RPMI7951 (cell line): ENCODE measurements at places on chromosomes 2 and 18. TPM values are rescaled to one million over a fixed set of nuclear protein-coding genes. Genes with fewer than 3 reads are reported as not detected.

Gene VWA3B
- total RNA-seq: 0.29 TPM in 1 of 2 replicates, not detected in the other

DNA sequence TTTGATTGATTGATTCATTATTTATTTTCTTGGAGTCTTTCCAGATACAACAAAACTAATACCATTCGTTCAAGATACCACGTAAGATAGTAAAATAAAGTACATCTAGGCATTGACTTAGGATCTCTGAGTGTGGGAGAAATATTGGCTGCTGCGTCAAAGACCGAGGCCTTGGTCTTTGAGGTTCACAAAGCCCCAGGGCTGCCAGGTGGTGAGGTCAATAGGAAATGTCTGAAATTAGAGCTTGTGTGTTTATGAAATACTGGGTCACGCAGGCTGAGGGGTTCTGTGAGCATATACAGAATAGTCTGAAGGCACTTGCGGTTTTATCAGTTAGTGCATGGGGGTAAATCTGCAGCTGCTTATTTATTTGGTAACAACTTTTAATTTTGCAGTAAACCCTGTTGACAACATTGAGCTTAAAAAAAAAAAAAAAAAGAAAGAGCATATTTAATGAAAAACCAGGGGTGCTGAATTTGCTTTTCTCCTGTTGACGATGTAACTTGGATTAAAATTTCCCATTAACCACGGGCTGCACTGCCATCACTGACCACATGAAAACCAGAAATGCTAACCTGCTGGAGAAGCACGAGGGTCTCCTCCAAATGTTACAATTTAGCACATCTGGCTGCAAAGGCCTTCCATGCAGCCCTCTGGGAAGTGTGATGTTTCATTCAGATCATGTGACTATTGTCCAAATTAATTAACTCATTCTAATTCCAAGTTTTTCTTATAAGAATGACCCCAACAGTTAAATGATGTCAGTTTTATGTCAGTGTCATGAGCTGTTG is 27.1 kb upstream of the SERPINB12 start:
- no peak for DNase-seq

Gene SLC14A1
- total RNA-seq: 28.6 and 43.4 TPM in 2 replicates

DNA sequence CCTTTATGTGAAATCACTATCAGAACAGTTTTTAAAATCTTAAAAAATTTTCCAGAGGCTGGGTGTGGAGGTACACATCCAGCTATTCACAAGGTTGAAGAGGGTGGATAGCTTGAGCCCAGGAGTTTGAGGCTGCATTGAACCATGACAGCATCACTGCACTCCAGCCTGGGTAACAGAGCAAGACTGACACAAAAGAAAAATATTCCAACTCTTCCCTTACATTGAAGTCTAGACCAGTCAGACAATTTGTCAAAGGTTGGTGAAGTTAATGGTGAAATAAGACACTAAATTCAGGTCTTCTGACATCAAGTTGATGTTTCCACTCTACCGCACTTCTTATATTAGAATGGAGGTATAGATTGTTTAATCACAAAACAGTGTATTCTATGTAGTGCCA is 52.8 kb downstream of the HYCC2 start:
- DNase-seq: no peak

Gene SPR
- 26.6 and 30.7 TPM in 2 replicates for total RNA-seq

- no peak for DNase-seq
These were observed 54.4 kb downstream of the LBH start for GRCh38 chr2:30285758-30286157.

GRCh38 chr2:195505701-195506100 is 151.3 kb upstream of the SLC39A10 start:
- DNase-seq: no peak

Gene ERICH2
- total RNA-seq: 0.29 TPM in 1 of 2 replicates, not detected in the other

- no peak for DNase-seq
These were observed 13.3 kb downstream of the LIMS2 start for GRCh38 chr2:127661949-127662510.

DNA sequence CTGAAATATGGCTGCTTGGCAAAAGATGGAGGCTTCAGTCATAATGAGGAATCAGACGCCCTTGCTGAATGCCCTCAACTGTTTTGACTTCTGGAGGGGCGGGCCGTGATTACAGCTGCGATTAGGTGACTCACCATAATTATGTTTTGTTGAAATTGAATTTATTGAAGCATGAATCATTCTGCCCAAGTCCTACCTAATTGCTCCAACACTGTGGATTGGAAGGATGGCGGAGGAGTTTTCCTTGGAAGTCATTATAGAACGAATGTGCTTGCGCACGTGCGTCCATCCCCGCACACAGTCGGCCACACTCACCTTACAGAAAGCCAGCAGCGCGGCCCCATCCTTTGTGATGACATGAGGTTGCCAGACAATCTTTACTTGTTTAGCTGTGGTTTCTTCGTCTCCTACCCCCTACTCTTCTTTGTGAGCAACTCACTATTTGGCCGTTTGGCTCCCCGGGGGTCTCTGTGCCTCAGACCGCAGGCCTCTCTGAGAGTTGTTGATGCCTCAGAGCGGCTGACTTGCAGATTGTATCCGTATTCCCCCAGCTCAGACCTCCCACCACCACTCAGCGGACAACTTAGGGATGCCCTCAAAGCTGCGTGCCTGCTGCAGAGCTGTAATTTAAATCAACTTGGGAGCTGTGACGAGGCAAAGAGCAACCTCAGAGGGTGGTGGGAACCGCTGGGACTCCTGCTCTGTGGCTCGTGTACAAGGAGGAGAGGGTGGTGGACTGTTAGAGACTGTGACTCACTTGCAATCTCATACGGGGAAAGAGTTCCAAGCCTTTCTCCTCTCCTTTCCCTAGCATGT is 513.4 kb downstream of the TNS1 start:
- DNase-seq: peak; percentile 89

DNA sequence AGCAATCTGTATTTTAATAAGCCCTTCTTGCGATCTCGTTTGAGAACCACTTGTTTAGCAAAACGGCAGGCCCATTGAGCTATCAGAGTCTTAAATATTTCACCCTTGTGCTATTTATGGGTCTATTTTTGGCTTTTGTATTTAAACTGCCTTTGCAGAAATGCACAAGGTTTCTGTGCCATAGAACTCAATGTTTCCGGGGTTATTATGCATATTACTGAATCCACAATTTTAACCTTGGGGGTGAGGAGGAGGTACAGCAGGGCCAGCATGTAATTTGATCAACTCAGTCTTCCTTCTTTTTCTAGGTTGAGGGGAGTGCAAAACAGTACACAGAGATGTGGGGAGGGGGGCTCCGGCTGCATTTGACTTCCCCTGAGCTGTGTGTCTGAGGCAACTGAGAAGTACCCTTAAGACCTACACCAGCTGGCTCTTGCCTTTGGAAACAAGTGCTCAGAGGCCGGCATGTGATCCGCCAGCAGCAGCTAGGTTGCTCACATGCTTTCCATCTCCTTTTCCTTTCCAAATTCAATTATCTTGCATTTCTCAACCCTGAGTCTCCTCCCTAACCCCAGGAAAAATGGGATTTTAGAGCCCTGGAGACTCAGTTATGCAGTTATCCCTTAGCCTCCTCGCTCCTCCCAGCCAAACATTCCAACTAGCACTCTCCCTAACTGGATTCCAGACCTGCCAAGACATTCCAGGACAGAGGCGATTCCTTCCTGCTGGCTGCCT is 103.0 kb downstream of the HNRNPLL start:
- DNase-seq: no peak

DNA sequence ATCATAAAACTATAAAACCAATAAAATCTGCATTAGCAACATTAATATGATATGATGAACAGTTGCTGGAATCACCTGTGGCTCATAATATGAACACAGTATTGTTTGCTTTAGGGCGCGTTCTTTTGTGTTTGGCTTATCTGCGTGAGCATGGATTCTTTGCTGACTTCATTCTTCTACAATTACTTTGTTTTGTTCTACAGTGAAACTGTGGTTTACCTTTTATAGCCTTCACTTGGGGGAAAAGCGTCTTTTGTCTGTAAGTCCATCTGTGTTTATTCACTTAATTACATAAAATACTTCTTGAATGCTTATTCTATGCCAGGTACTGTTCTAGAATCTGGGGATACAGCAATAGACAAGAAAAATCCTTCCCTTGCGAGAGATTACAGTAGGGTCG is 74.0 kb upstream of the SEC11C start:
- no peak for DNase-seq

GRCh38 chr18:69941183-69941582 is 6.5 kb downstream of the CD226 start:
- DNase-seq: no peak

- DNase-seq: no peak
These were observed 4.0 kb upstream of the SLC11A1 start for GRCh38 chr2:218378053-218378452.

- DNase-seq: no peak
These were observed 112.4 kb upstream of the GATA6 start for GRCh38 chr18:22056950-22057349.
